GM13976 (cell line): ENCODE measurements at places on chromosomes 1 and 21.

- DNase-seq, result no peak
Measured at GRCh38 chr1:59595774-59596173, 219.0 kb upstream of the HOOK1 start.

- DNase-seq, result no peak
Measured at GRCh38 chr1:97500760-97501159, 420.1 kb downstream of the DPYD start.

DNA sequence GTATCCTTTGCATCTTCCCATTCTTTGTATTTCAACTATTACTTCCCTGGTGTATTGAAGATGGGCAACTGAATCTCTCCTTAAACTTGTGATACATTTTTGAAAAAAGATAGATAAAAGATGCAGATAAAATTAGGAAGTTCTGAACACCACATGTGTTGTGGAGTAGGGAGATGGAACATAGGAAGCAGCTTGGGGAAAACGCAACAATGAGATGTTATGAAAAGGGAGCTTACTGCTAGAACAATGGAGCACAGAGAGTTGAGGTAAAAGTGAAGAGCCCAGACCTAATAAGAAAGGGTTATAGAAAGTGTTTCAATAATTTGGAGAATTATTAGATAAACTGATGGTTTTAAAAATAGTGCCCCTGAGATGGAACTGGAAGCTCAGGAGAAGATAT lies 20.9 kb downstream of the GNAI3 start:
- no peak for DNase-seq

DNA sequence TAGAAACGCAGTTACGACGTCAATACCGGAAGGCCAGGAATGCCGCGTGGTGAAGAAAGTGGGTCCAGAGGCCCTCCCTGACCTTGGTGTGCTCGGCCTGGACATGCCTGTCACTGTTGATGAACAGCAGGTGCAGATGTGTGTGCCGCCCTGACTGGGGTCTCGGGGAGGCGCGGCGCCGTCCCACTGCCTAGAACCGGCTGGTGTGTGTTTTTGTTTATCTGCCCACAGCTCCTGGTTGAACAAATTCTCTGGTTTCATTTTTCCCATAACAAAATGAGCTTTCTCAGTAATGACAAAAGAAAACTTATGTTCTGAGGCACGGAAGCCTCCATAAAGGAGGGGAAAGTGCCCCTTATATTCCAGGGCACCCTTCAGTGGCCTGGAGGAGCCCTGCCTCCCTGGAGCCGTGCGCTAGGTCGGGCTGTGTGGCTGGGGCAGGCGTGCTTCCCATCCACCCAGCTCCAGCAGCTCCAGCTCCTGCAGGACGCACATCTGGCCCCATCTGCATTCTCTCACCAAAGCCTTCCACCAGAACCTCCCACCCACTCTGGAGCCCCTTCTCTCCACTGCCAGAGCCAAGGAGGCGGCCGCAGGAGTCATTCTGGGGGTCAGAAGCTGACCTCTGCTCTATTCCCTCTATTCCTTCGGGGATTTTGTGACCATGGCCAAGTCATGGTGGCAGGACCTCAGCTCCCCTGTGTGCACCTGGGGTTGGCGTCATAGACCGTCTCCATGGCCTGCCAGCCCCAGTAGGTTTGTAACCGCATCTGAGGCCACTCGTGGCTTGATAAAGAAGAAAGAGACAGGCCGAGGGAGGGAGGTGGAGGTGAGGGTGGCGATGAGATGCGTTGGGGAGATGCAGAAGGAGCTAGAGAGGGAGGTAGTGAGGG lies 20.1 kb upstream of the COL18A1 start:
- no peak for DNase-seq

DNA sequence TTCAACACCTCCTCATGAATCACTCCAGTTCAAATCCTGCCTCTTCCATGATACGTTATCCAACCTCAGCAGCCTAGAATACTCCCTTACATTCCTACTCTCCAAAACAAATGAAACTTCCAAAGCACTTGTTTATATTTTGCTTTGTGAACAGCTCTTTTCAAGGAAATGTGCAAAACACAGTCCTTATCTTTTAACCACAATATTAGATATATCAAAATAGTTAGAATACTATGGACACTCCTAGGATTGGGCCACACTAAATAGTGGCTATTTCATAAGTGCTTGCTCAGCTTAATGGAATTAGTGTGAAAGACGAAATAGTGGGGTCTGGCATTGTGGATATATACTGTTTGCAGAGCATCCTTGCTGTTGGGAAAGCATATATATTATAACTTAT lies 173.5 kb downstream of the ZC3H11B start:
- no peak for DNase-seq

GRCh38 chr1:214901718-214902117 lies 180.8 kb upstream of the KCNK2 start:
- no peak for DNase-seq
